ENCODE measurements at places on chromosomes 2 and 18.

DNA sequence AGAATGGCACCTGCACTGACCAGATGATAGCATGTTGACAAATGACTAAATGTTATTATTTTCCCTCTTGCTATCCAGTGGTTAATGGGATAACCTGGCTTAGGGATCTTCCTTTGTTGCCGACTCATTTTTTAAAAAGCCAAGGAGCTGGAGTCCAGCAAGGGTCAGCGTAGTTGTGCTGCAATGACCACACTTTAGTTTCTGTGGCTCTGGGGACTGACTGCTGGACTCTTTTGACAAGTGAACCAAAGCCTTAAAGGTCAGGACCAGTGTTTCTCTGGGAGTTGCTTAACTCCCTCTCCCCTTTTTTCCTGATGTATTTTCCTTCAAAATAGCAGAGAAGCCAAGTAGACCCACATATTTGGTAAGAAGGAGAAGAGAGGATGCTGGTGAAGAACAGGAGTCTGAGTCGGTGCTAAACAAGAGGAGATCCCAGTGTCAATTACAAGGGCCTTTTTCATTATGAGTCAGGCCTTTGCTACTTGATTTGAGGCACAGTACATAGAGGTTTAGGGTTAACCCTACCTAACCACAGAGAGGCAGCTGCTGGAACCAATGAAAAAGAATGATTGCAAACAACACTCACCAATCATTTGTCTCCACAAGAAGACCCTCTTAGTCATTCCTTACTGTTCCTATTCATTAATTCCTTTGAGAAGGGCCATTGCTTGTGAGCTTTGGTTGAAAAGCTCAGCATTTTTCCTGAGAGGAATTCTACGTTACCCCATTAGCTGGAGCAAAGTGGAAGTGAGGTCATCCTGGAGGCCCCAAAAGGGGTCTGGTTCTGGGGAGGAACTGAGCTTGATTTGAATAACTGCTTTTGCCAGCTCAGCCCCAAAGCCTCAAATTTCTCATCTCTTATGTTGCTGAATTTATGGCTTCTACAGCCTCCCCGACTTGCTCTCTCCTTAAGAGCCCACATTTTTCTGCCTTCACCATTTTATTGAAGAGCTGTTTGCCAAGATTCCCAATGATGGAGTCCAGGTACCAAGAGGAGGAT, 137.6 kb upstream of the HNMT start:
- DNase-seq, result no peak

GRCh38 chr2:236052206-236052605, 116.0 kb downstream of the GBX2 start:
- DNase-seq, result no peak

DNA sequence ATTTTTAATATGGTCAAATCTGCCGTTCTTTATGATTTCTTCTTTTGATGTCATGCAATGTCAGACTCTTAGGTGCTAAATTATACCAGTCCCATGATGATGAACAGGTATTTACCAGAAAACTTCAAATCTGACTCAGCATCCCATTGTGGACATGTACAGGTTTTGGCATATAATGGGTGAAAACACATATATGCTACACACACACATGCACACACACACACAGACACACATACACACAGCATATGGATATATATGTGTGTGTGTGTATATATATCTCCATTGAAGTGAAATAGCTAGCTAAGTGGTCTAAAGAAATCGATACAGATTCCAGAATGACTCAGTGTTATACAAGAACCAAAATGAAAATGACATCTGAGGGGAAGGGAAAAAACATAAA, 7.4 kb downstream of the PLEK start:
- no peak for DNase-seq

GRCh38 chr2:142940606-142941223, 63.3 kb downstream of the KYNU start:
- no peak for DNase-seq

DNA sequence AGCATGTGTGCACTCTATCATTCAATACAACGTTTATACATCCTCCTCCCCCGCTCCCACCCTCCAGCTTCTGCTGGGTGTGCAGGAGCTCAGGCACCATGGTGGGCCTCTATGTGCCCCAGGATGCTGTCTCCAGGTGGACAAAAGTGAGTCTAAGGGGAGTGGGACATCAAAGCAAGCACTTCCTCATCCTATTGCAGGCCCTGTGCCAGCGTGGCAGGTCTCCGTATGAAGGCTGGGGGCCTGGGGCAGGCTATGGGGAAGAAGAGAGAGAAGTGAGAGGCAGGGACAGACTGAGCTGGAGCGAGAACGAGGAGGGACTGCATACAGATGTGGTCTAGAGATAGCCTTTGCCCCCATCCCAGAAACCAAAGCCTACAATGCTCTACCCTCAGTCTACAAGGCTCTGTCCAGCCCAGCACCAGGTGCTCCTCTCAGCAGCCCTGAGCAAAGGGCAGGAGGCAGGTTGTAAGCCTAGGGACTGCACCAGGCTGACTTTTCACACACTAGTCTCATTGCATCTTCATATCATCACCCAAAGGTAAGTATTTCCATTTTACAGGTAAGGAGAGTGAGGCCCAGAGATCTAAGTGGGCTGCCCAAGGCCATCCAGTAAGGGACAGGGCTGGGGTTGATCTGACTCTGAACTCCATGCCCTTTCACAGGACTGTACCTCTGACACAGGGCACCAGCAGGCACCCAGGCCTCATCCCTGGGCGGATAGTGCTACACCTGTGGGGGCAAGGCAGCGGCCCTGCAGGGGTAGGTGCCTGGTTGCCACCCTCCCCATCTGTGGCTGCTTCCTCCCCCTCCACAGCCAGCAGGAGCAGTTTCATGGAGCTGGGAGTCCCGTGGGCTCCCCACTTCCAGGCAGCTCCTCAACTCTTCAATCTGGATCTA, 14.0 kb upstream of the ARID5A start:
- DNase-seq, result no peak

DNA sequence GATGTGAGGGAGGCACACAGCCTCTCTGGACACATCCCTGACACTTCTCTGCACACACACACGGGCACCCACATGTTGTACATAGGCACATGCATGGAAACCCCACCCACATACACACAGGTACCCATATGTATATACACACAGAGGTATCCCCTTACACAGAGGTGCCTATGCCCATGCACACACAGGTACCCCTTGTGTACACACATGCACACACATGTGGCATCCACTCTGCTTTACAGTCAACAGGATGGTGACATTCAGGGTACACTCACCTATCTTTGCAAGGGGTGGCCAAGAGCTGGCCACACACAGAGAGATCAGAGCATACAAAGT, 59.5 kb downstream of the FAM168B start:
- no peak for DNase-seq

- DNase-seq, result no peak
Measured at GRCh38 chr2:30233271-30234009, 2.1 kb downstream of the LBH start.

GRCh38 chr18:24160086-24160485, 21.2 kb downstream of the CABYR start:
- DNase-seq, result no peak

DNA sequence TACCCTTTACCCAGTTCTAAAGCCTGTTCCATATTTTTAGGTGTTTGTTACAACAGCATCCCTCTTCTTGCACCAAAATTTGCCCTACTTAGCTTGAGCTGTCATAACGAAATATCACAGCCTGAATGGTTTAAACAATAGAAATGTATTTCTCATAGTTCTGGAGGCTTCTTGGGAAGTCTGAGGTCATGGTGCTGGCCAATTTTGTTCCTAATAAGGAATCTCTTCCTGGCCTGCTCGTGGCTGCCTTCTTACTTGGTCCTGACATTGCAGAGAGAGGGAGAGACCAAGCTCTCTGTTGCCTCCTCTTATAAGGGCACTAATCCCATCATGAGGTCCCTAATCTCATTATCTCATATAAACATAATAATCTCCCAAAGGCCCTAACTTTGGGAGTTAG, 267.8 kb downstream of the PID1 start:
- DNase-seq, result no peak

- DNase-seq, result no peak
Measured at GRCh38 chr2:150095361-150096095, 391.9 kb downstream of the RND3 start.

DNA sequence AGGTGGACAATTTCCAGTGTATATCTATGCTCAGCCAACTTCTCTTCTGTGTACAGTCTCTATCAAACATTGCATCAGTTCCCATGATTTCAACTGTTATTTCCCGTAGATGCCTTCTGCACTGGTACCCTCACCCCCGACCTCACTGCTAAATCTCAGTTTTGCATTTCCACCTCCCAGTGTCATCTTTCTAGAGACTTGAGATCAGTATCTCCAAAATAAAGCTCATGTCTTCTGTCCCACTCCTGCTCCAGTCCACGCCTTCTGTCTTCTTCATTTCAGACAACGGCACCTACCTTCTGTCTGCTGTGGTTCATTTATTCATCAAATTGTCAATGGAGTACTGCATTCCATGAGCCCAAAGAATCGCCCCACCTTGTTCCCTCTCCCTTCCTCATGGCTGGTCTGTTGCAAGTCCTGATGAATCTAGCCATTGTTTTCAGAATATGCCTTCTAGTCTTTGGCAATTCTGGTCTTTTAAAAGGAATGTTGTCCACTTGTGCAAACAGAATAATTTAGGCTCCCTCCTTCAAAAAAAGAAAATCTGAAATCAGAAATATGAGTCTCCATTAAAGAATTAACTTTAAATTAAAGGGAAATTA, 23.3 kb upstream of the NPAS2 start:
- DNase-seq, result no peak

- no peak for DNase-seq
Measured at GRCh38 chr2:657766-658165, 19.4 kb downstream of the TMEM18 start.

DNA sequence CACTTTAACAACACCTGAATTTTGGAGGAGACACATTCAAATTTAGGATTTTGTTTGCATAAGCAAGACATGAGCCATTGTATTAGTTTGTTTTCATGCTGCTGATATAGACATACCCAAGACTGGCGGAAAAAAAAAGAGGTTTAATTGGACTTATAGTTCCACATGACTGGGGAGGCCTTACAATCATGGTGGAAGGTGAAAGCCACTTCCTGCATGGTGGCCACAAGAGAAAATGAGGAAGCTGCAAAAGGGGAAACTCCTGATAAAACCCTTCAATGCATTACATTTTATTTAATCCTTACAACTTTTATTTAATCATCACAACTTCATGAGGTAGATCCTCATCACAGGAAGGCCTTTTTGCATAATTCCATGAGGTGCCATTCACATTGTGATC, 242.0 kb upstream of the STON1 start:
- DNase-seq, result no peak

DNA sequence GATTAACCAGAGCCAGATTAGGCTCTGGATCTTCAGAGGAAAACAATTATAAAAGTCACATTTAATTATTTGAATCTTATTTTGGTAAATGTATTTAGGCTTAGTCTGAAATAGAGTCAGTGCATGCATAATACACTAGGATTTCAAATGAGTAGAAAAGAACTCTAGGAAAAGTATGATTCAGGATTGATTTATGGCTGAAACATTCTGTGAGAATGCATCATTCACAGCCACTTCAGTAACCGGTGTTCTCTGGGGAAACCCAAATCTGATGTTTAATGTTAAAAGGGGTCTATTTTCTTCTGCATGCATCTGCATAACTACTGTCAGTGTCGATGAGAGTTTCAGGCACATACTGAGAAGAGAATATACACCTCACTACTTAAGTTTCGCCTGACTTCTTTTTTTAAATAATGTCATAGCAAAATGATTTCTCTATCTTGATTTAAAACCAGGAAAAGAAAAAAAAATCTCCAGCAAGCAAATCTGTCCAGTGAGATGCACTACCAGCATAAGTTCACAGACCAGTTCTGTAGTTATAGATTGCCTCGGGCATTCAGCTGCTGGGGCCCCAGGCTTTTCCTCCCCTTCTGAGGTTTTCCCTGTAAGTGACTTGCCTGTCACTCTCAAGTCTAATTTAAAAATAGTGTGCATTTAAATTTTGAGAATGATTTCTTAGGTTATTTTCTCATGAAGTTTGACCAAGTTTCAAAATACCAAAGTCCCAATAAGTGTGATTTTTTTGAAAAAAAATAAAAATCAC, 501.5 kb downstream of the NR4A2 start:
- no peak for DNase-seq

DNA sequence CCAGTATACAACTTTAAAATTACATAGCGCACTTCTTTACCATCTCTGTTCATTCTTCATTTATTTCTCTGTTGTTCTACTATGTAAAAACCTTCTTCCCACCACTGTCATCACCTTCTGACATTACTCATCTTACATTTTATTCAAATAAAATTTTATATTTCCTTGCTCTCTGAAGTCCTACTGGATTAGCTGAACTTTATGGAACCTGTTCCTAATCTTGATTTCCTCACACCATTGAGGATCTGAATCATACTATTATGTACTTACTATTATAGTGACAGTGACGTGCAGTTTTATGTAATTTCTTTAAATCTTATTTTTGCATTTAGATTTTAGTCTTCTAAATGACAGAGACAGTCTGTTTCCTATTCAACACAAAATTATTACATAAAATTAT, 98.3 kb downstream of the DYNAP start:
- no peak for DNase-seq

DNA sequence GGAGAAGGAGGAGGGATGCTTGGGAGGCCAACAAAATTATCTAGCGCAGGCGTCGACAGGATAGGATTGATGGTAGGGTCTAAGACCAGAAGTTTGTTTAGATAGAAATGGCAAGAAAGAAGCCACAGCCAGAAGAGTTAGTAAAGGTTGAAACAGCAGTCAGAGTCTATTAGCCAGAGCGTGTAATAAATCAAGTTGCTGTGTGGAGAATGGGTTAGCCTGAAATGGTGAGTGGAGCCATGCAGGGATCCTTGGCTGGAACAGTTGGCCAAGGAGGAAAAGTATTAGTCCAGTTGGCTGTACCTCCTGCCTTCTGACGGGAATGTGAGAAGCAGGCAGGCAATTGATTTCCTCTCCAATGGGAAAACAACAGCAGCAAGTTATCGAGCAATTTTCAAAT, 190.7 kb upstream of the CCDC68 start:
- no peak for DNase-seq

DNA sequence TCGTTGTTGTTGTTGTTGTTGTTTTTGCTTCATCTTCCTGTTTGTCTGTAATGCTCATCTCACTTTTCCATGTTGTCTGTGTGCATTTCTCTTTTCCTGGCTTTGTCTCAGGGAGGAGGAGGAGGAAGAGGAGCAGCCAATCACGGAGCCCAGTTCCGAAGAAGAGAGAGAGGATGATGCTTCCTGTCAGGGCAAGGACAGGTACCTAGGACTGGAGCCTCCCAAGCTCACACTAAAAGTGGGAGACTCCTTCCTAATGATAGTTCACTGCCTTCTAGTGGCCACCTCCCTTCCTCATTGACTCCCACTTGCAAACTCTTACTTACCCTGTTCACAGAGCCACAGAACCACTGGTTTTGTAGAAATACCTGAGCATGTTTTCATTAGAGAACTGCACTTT, 179.6 kb downstream of the TPGS2 start:
- DNase-seq, result no peak

- DNase-seq, result no peak
Measured at GRCh38 chr18:13241083-13241892, 22.7 kb downstream of the LDLRAD4 start.

DNA sequence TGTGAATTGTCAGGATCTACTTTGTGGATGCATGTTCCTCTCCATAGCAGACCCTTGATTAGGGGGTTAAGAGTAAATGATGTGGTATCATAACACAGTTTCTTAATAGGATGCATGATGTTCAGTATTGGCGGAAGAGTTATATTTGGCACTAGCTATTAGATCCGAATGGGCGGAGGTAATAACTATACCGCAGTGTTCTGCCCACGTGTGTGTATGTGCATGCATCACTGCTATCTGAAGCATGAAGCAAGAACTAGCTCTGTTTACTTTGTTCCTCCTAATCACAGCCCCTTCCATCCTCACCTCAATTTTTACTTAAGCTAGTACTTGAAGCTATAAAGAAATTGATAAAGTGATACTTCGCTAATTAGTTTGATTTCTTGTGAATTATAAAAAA, 159.6 kb upstream of the NOSTRIN start:
- DNase-seq, result no peak
